ENCODE measurements at places on chromosomes 13 and 19.

- peak; percentile 49 for DNase-seq
These were observed 12.4 kb downstream of the PRKD2 start for GRCh38 chr19:46704379-46705076.

DNA sequence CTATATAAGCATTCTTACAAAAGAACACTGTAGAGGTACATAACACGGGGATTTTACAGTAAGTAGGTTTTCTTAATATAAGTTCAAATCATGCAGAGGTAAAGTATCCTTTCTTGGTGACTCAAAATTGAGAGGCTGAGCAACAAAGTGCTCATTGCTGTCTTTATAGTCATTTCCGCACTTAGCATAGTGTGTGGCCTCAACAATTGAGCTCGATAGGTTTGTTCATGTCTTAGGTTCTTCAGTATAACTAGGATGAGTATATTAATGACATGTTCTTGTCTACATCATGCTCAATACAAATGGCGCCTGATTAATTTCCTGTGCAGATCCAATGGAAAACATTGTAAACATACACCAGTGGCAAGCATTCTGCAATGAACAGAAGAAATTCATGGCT, 1.4 kb downstream of the WDFY2 start:
- DNase-seq, result no peak

DNA sequence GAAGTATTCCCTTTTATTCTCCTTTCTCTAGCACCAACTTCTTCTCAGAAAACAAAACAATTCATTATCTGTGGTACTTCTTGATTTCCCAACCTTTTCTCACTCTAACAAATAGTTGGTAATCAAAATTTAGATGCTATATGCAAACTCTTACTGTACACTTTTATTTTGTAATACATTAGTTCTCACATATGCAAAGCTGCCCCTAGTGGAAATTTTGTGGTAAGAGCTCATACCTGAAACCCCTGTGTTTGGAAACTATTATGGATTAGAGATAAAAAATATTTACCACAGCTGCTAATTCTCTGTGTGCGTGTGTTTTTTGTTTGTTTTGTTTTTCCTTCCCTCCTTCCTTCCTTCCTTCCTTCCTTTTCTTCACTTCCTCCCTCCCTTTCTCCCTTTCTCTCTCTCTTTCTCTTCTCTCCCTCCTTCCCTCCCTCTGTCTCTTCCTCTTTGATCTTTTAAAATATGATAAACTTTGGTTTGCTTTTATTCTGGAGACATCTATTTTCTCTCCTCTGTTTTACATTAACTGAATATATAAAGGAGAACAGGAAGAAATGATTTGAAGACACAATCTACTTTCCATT, 537.4 kb downstream of the SLITRK6 start:
- DNase-seq, result peak; percentile 34

GRCh38 chr13:104920091-104920490, 1615.4 kb downstream of the EFNB2 start:
- no peak for DNase-seq

DNA sequence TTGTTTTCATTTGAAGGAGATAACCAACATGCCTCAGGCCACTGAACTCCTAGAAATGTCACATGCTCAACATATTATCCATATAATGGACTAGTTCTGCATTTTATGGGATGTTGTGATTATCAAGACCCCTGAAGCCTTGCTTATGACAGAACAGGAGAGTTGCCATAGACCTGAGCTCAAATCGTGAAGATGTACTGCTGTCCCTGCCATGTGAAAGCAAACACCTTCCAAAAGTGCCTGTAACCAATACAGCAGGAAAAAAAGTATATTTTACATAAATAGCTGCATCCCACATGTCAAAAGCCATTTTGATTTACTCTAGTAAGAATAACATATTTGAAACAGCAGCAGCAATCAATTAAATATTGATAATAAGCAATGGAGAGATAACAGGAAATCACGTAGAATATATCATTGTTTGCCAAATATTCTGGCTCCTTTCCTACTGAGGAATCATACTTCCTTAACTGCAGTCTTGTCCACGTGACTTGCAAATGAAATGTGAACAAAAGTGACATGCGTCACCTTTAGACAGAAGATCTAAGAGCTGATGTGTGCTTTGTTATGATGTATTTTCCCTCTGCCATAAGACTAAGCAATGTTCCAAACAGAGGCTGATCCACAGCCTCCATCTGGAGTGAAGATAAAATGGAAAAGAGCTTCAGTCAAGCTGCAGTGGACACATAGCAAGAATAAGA, 33.5 kb downstream of the SLC25A30 start:
- no peak for DNase-seq

DNA sequence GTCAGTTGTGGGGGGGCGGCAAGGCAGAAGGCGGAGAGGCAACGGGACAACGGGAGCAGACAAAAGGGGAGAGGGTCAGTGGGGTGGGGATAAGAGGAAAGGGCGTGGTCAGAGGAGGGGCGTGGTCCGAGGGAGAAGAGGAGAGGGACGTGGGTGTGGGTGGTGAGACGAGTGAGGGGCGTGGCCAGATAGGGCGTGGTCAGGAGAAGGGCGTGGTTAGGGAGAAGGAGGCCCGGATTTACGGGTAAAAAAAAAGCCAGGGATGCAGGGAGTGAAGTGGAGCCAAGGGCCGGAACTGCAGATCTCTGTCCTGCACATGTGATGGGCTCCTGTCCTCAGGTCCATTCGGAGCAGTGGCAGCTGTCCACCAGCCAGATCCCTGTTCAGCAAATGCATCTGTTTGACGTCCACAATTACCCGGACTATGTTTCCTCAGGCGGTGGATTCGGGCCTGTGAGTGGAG, 21.5 kb downstream of the CPT1C start:
- DNase-seq, result peak; percentile 66

DNA sequence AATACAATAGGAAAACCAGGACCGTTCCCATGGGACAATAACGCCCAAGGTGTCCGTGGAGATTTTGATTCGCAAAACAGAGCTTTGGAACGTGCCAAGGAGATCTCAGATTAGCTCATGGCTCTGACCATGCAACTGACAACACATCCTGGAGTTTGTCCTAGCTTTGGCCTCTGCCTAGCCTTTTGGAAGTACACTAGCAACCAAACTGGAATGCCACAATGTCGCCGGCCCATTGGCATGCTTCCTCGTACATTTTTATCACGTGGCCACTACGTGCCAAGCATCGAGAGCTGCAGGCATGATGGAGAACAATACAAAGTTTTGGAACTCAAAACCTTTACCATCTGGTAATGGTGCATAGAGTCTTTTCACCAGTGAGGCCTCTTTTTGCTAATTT, 256.5 kb downstream of the DCLK1 start:
- DNase-seq, result no peak

GRCh38 chr13:38563739-38564138, 123.1 kb upstream of the FREM2 start:
- DNase-seq, result peak; percentile 50

GRCh38 chr13:93730780-93731179, 504.2 kb downstream of the GPC6 start:
- DNase-seq, result no peak

- no peak for DNase-seq
These were observed 2.9 kb downstream of the MYBPC2 start for GRCh38 chr19:50435627-50436026.

DNA sequence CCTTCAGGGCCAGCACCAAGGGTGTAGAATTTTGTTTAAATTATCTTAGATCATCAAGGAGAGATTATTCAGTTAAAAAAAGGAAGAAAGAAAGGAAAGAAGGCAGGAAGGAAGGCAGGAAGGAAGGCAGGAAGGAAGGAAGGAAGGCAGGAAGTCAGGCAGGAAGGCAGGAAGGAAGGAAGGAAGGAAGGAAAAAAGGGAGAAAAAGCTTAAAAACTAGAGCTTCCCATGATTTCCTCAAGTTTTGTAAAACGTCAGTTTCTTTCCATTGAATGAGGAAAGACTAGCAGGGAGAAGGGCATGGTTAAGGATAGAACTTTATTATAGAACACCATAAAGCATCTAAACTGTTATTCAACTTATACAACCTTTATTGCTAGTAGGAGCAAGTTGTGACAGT, 2672.0 kb upstream of the PCDH20 start:
- DNase-seq, result no peak

DNA sequence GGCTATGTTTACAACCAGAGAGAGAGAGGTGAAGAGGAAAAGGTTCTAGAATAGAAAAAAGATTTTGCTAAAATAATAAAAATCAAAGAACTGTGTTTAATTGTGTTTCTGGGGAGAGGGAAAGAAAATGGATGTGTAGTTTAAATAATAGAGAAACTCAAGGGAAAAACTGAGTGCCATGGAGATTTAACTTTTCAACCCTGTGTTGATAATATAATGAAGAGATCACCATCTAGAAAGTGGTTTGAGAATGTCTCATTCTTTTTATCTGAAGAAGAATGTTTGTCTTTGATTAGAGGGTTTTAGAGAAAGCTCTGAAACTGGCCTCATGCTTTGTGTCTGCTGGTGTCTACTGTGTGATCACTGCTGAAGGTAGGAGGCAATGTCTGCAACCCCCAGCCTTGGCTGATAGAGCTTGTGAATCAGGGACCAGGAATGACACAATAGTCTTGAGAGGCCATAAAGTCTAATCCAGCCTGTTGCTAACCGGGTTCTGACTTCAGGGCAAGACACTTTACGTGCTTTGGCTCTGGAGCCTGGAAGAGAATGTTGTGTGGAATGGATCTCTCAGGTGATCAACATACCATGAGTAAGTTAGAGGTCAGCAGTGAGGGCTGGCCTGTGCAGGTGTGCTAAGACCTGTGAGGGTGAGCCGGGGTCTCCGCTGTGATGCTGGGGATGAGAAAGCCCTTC, 5.4 kb downstream of the COL4A2 start:
- no peak for DNase-seq

- no peak for DNase-seq
These were observed 31.7 kb downstream of the PEG3 start for GRCh38 chr19:56808717-56809392.

DNA sequence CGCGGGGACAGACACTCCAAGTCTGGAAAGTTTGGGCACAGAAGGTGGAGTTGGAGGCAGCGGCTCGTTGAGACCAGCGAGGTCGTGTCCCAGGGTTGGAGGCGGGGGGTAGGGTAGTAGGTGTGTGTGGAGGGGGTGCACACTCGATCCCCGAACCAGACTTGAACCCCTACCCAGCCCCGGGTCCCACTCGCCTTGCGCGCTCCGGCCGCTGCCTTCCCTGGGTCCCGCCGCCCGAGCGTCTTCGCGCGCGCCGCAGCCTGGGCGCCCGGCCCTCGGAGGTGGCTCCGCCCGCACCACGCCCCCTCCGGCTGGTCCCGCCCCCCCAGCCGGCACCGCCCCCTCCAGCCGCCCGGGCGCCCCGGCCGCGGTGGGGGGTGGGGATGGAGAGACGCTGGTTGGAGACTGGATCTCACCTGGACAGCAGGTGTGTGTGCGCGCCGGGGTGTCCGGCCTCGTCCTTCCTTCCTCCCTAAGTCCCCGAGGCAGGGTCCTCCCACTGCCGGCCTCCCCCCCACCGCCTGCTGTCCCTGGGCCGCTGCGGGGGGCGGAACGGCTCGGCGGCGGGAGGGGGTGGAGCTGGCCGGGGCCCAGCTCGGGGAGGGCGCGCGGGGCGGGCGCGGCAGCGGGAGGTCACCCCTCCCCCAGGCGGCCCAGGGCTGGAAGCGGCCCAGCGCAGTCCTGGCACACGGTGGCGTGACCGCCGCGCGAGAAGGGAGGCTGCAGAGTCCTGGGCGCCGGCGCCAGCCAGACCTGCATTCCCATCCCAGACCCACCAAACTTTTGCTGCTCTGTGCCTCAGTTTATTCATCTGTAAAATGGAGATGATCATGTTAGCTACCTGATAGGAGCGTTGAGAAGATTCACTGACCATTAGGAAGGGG, at the start of gene KANK2:
TSS of gene KANK2 (minus strand) at position 255 of the 884 bp plus-strand sequence. CDS start 3,034 bp downstream, outside the sequence.
- DNase-seq, result peak; percentile 99

DNA sequence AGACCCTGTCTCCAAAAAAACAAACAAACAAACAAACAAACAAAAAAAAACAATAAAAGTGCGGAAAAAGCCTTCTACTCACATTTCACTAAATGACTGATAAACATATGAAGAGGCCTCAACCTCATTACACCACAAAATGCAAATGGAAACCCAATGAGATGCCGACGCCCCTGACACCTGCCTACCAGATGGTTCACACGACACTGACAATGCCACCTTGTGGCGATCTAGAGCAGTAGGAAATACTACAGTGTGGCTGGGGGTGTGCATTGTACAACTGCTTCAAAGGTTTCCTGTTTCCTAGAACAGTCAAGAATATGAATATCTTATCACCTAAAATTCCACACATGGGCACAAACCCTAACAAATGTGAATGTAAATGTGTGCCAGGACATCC, 14.0 kb downstream of the SCGB2B2 start:
- peak; percentile 80 for DNase-seq

DNA sequence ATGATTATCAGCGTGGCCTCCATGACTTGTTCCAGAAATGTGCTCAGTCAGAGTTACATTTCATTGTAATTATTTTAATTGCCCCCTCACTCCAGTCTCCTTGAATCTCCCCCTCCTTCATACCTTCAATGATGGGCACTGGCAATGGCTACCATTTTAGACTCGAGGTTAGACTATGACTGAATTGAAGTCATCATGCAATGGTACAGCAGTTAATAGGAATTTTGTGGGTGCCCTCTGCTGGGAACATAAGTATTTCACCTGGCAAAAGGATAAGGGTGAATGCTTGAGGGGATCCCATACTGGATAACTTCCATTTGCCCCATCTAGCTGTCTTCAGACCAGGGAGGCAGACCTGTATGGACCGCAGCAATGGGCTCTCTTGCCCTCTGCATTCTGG, 32.2 kb upstream of the USP12 start:
- DNase-seq, result peak; percentile 1

GRCh38 chr19:18261474-18261873, 12.8 kb downstream of the IQCN start:
- DNase-seq, result no peak

DNA sequence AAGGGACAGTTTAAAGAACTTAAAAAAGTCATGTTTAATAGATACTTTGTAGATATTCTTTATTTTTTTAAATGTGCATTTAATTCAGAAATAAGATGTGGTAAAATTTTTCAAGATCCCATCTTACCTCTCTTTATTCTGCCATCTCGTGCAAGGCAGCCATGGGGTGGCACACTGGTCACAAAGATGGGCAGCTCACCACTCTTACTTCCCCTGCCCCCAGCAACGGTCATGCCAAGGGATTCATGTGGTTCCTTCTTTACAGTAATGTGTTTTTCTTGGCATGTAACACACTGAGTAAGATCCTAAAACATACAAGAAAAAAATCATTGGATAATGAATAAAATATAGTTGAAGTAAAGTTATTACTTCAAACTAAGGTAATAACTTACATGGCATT, 64.2 kb downstream of the LNX2 start:
- no peak for DNase-seq

Measured in NCI-H69 (cell line).